Neural progenitor cell (in vitro differentiated cells): ENCODE measurements at places on chromosomes 7 and 10. TPM values are rescaled to one million over a fixed set of nuclear protein-coding genes. Genes with fewer than 3 reads are reported as not detected.
A peak's percentile ranks its signal among the peaks of the same experiment; 100 is the strongest.

The KCNH2 gene
- total RNA-seq, result 2.6 and 11.1 TPM in 2 replicates

The EN2 gene
- total RNA-seq, result not detected in 2 replicates

GRCh38 chr7:30594048-30594539 lies 584 bp upstream of the GARS1 start:
- peak overlapping the region; percentile 91 for H3K4me3 ChIP-seq
- H3K4me1 ChIP-seq, result peaks cover 19% of the 10 kb centered on the region
- H3K36me3 ChIP-seq, result no peaks in the 10 kb centered on the region
- H3K27me3 ChIP-seq, result no peaks in the 10 kb centered on the region
- DNase-seq, result peak; percentile 70
- H3K27ac ChIP-seq, result peak overlapping the region; percentile 91

- H3K27me3 ChIP-seq, result no peaks in the 10 kb centered on the region
- no peaks in the 10 kb centered on the region for H3K36me3 ChIP-seq
- no peak for DNase-seq
- no peaks in the 10 kb centered on the region for H3K4me1 ChIP-seq
- H3K27ac ChIP-seq, result no peak overlapping the region
These were observed 24.0 kb downstream of the HYCC1 start for GRCh38 chr7:22989643-22990587.
